ENCODE measurements at places on chromosomes 7 and 10.

GRCh38 chr10:80964955-80965614 is 427.4 kb downstream of the SH2D4B start:
- no peak for DNase-seq

DNA sequence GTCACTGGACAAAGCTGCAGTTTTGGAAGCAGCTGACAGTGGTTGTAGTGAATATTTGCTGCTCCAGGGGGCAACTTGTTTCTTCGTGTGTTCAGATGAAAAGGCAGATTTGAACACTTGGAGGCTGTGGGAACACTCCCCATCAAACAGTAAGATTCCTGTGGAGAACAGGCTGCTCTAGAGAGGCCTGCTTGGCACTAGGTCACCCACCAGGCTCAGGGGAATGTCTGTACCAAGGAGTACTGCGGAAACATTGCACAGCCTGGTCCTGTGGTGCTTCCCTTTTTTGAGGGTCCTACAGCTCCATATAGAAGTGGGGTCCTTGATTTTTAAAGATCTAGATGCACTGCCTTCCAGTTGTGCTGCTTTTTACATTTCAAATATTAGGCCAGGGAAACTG is 97.5 kb downstream of the CXCL12 start:
- DNase-seq, result no peak

DNA sequence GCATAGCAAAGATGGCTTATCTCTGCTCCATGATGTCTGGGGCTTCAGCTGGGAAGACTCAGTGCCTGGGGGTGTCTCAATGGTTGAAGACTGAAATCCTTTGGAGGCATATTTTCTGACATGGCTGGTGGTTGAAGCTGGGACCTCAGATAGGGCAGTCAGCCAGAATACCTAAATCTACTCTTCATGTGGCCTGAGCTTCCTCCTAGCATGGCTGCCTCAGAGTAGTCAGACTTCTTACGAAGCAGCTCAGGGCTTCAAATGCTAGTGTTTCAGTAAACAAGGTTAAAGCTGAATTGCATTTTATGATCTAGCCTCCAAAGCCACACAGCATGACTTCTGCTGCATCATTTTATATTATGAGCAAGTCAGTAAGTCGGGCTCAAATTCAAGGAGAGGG is 2.6 kb upstream of the BRAF start:
- DNase-seq, result no peak

DNA sequence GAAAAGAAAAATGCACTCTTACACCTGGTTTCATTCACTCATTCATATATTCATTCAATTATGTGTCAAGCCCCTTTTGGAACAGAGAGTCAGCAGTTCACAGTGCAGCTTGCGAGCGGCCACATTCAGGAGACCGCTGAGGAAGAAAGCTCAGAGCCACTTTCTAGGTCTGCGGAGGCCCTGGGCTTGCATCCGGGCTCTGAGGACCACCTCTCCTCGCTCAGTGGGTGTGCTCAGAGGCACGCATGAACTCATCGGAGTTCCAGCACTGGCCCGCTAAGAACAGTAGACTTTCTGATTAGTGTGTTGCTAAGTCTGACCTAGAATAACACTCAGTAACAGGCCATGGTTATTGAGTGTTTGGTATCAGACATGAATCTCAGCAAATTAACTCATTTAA is 1.8 kb upstream of the FAM107B start:
- no peak for DNase-seq

GRCh38 chr10:121448766-121449421 is 149.3 kb downstream of the FGFR2 start:
- no peak for DNase-seq

- DNase-seq, result no peak
These were observed 41.4 kb upstream of the SGCE start for GRCh38 chr7:94697035-94697974.
